ENCODE measurements at places on chromosomes 6 and 20. TPM values are rescaled to one million over a fixed set of nuclear protein-coding genes. Genes with fewer than 3 reads are reported as not detected.

The HUS1B gene
- 1.8 TPM for total RNA-seq

The ZSCAN23 gene
- total RNA-seq, result 6.0 TPM

The BNIP5 gene
- total RNA-seq, result not detected

The OVOL2 gene
- not detected for total RNA-seq

The CYP21A2 gene
- 0.44 TPM for total RNA-seq

DNA sequence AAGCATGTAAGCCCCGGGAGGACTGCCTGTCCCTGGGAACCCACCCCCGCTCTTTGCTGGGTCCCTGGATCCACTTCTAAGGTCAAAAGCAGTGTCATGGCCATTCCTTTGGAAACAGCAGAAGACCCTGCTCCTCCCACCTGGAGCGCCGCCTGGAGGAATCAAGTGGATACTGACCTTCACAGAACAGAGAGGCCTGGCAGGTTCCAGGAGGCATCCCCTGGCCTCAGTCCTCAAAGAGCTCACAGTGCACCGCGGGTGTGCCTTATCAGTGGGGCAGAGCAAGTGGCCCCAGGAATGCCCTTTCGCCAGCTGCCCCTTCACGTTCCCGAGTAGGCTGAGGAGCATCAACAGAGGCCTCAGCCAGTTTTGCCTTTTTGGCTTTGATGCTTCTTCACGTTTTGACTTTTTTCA, 11.1 kb upstream of the SLC4A11 start:
- no peak for DNase-seq

DNA sequence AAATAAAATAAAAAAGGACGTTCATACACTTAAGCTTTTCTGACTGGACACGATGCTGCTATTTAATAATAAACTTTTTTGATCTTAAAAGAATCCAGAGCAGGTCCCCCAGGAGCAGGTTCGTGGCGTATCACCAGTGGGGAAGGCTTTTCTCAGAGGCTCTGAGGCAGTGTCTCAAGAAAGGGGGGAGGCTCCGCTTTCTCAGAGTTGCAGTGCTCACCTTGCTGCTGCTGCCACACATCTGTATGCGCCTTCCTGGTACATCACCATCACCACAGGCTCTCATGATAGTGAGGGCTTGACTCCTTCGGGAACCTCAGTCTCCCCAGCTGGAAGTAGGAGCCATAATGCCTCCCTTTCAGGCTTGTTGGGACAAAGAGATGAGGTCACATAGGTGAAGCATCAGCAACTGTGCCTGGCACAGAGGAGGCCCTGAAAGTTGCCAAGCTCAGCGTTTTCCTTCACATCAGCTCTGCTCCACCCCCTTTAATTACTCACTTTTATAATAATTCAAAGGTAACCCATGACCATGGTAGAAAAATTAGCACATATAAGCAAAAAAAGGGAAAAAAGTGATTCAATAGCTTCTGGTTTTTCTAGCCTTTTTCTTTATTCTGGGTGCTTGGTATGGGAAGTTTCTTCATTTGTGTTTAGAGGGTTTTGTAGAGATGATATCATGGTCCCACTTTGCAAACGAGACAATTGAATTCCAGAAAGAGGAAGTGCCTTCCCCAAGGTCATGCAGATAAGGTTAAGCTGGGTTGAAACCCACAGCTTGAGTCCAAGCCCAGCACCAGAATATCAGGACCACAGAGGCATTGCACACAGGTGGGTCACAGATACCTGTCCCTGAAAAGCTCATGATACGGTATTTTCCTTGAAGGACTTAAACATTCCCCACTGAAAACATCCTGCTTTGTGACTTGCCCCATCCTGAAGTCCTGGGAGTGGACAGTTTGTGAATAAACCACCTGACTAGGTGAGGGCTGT, 24.5 kb downstream of the SRSF3 start:
- no peak for DNase-seq

DNA sequence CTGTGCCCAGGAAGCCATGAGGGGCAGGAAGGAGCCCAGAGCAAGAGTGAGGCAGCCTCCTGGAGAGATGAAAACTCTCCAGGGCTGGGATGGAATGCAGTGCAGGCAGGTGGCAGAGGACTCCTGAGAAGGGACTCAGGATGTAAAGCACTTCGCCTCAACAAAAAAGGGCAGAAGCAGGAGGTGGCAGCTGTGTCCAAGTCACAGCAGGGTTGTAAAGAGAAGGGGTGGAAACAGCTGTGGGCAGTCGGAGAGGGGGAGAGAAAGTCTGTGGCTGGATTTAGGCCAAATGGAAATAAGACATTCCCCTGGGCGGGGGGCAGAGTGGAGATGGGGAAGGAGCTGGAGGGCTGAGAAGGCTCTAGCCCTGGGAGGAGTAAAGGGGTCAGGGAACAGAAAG, 34.9 kb downstream of the CYP21A2 start:
- DNase-seq, result no peak

DNA sequence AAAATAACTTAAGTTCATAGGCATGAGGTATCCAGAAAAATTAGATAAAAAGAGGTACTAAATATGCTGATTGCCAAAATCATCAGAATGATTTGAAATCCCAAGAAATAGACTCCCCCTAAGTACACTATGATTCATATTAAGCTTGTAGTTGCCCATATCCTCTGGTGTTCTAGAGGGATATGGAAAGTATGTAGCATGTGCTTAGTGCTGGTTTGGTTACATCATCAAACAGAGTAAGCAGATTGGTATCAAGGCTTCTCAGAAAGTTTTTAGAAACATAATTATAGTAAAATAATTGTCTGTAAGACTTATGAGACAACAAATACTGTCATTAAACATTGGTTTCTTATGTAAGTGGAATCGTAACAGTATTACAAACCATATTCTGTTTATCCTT, 166.4 kb downstream of the FAXC start:
- no peak for DNase-seq

DNA sequence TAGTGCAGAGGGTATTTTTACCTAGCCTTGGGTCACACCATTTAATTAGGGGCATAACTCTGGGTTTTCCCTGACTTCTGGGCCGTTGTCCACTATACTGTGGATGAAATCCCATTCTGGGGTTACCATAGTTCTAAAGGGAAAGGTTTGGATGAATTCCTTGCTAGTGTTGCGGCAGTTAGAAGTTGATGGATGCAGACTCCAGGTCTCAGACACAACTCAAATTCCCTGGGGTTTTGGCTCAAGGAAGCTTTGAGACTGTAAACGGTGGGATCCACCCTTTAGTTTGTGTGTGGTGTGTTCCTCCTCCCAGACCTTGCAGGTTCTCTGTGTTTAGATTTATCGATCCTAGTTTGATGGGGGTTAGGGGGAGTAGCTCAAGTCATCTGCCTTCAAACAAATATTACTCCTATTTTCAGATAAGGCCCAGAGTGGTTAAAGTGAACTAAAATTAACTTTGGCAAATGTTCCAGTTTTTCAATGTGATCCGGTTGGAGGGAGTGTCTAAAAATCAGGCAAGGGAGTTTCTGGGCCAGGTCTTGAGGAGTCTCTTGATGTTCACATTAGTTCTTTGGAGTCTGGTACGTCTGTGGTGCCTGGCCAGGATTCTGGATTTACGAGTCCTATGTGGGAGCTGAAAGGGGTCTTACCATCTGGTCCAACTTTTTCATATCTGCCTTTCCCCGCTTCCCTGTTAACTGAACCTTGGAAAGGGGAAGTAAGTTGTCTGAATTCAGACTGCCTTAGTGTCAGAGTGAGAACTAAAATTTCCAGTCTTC, 1.5 kb downstream of the RALY start:
- DNase-seq, result no peak

DNA sequence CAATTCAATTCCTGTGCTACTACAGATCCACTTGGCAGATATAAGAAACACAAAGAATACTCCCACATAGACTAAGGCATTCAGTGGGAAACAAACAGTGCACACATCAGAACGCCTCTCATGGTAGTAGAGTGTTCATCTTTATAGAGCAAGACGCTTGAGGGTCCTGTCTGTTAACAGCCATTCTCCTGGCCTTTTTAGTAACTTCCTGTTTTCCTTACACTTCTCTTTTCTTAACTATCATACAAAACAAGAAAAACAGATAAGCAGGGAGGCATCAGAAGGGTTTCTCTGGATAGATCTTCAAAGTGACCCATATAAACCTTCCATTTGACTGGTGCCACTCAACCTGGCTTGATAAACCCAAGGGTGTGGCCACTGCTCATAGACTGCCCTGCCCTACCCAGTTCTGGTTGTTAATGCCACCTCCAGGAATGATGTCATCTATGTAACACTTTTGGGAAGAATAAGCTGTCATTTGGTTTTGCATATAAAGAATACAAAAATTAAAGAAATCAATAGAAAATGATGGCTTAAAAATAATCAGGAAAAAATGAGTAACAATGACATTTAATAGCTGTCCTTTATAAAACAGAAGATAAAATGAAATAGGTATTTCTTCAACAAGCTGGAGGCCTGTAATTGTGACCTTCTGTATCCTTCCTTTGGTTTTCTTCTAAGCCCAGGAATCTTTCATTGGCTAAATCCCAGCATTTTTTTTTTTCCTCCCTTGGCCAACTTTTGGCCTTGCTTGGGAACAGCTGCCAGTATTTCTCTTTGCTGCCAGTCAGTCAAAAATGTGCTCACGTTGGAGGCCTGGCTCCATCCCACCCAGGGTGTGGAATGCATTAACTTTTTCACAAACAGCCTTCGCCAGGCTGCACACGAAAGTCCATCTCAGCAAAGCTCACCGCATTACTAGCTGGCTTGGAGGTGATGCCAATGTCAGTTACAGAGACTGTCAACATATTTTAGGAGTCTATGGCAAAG, 103.5 kb downstream of the GJA10 start:
- no peak for DNase-seq

DNA sequence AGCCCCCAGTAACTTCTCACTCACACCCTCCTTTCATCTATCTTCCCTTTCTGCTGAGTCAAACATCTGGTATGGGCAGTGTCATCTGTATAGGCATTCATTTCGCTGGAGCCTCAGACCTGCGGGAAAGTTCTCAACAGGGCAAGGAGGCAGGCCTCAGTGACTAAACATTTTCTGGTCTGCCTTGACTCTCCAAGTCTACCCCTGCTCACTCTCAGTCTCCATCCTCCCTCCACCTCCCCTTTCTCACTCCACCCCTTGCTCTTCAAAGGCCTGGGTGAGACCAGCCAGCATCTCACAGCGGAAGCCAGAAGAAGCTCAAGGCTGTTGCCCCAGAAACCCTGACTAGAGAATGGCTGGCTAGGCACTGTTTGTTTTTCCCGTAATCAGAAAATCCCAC, 105.0 kb upstream of the BEND6 start:
- DNase-seq, result no peak

DNA sequence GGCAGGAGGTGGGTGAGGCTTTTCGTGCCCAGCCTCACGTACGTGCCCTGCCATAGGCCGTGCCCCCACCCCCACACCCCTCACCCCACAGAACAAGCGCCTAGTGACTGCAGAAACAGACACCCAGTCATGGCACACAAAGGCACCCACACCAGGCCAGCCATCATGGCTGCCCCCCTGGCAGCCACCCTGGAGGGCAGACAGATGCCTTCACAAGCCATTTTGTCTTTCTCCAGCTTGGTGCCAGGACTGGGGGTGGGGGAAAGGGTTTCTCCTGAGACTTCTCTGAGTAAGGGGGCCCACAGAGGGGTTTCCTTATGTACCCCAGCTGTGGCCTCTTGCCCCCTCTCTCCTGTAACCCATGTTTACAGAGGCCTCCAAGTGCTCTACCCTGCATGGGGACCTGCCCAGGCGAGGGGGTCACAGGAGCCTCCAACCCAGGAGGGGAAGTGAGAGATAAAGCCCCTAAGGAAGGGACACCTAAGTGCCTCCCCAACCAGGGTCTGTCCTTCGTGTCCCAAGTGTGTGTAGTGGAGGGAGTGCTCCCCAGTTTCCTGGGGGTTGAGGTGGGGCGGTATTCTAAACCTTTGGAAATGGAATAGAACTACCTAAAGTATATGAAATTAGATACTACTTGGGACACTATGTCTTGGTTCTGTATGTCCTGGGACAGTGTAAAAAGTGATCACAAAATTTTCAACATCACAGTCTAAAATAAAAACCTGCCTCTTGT, 49.9 kb downstream of the MRPL14 start:
- no peak for DNase-seq

GRCh38 chr20:53905019-53905819, 165.2 kb downstream of the BCAS1 start:
- DNase-seq, result no peak

DNA sequence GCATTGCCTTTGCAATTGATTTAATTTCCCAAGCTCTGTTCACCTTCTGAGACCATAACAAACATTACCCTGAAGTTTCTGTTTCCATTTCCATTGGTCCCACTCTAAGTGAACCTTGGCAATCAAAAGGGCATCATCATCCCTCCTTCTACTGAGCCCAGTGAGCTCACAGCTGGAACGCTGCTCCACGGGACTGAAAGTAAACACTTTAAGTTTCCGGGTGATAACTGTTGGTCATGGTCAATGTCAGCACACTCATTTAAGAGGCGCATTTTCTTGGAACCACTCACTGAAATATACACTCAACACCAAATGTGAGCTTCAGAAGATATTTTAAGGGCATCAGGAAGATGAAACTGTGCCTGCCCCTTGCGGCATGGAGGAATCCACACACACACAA, 37.1 kb upstream of the RPS6KA2 start:
- no peak for DNase-seq

- DNase-seq, result no peak
Observed at GRCh38 chr6:56706981-56707726, 64.5 kb upstream of the DST start.

DNA sequence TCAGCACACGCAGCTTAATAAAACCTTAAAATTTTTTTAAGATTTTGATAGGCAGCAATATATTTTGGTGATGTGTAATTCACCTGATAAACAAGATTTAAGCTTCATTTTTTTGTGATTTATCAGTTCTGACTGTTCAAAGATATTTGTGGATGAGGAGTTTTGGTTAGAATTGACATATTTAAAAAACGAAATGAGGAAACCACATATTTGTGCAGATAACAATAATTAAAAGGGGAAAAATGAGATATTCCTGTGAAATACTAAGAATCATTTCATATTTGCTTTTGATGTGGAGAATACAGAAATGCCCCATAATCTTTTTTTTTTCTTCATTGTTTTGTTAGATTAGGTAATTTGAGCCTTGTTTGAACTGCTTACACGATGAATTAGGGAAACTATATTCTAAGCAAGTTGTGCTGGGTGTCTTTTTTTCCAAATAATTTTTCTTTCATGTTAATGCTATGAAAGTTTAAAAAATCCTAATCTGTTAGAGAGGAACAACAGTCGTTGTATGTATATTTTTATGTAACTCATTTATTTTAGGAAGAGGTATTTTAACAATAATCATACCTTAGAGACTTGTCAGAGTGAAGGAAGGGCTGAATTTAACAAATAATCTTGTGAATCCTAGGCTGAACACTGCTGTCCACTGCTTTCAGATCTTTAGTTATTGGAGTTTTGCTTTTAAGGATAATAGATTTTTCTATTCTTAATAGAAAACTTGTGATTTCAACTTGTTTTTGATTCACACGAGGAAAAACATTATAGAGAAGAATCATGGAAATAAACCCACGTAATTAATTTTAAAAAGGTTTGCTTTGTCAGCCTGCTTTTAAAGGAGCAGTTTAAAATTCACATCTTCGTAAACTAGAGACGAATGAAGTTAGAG, 4.0 kb downstream of the ARID1B start:
- DNase-seq, result no peak

All from osteocyte (in vitro differentiated cells).